ENCODE measurements at places on chromosomes 12 and 14.
A peak's percentile ranks its signal among the peaks of the same experiment; 100 is the strongest.

DNA sequence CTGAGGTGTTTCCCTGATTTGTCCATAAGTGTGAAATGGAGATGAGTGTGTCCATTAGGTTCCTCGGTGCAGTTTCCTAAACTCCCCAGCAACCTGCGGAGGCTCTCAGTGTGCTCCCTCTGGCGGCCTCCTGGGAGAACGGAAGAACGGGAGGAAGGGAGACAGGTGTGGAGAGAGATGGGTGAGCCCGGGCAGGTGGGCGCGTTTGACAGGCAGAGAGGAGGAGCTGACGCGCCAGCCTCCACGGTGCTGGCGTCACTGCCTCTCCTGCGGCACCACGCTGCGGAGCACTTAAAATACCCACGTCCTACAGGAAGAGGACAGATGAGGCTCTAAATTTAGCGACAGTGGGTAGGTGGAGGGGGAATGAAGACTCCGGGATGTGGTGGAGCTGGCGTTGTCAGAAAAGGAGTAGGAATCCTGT, 26.8 kb upstream of the PEX5 start:
- no peak for DNase-seq

- no peak for DNase-seq
Observed at GRCh38 chr12:12476857-12477531, 85.7 kb downstream of the DUSP16 start.

- DNase-seq: no peak
Observed at GRCh38 chr14:104965561-104966231, 12.5 kb downstream of the AHNAK2 start.

DNA sequence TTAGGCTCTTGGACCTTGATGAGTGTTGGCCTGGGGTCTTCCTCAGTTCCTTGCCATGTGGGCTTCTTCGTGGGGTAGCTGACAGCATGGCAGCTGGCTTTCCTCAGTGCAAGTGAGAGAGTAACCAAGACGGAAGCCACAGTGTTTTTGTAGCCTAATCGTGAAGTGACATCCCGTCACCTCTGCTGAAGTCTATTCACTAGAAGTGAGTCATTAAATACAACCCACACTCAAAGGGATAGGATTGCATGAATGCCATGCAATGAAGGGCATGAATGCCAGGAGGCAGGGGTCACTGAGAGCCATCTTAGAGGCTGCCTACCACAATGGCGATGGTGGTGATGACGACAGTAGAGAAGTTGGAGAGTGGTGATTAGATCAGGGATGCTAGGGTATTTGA, 13.5 kb upstream of the ASIC1 start:
- DNase-seq: no peak

- no peak for DNase-seq
Observed at GRCh38 chr12:109247831-109248654, 61.0 kb downstream of the FOXN4 start.

- no peak for DNase-seq
Observed at GRCh38 chr12:131509701-131510100, 201.2 kb upstream of the SFSWAP start.

GRCh38 chr12:58503731-58504130, 416.6 kb downstream of the LRIG3 start:
- no peak for DNase-seq

- no peak for DNase-seq
Observed at GRCh38 chr12:123232472-123232806, 502 bp downstream of the MPHOSPH9 start.

DNA sequence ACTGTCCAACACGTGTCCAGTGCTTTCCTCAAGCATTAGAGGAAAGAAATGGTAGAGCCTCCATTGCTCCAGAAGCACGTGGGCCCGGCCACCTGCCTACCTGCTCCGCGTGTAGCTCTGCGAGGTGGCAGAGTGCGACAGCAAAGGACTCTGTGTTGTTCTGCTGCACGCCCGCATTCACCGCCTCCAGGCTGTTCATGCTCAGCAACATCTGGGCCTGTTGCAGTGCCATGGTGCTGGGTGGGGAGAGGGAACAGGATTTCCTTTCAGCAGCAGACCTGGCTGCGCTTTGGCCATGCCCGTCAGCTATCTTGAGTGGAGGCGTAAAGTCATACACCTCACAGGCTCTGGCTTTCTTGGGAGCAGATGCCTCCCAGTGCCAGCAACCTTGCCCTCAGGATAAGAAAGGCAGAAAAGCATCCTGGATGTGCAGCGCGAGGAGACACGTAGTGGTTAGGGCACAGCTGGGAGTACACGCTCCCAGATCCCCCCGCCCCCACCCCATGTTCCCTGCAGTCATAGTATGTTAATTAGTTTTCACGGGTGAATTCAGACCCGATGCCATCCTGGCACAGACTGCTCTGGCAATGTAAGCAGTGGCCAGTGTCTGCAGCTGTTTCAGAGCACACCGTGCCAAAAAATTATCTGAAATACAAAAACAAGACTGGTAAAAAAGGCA, 25.1 kb downstream of the ANAPC5 start:
- no peak for DNase-seq

DNA sequence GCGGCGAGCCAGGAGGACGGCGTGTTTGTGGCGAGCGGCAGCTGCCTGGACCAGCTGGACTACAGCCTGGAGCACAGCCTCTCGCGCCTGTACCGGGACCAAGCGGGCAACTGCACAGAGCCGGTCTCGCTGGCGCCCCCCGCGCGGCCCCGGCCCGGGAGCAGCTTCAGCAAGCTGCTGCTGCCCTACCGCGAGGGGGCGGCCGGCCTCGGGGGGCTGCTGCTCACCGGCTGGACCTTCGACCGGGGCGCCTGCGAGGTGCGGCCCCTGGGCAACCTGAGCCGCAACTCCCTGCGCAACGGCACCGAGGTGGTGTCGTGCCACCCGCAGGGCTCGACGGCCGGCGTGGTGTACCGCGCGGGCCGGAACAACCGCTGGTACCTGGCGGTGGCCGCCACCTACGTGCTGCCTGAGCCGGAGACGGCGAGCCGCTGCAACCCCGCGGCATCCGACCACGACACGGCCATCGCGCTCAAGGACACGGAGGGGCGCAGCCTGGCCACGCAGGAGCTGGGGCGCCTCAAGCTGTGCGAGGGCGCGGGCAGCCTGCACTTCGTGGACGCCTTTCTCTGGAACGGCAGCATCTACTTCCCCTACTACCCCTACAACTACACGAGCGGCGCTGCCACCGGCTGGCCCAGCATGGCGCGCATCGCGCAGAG, 873 bp downstream of the PLXNC1 start:
- no peak for DNase-seq

GRCh38 chr12:97461553-97461952, 1.1 kb upstream of the RMST start:
- no peak for DNase-seq

DNA sequence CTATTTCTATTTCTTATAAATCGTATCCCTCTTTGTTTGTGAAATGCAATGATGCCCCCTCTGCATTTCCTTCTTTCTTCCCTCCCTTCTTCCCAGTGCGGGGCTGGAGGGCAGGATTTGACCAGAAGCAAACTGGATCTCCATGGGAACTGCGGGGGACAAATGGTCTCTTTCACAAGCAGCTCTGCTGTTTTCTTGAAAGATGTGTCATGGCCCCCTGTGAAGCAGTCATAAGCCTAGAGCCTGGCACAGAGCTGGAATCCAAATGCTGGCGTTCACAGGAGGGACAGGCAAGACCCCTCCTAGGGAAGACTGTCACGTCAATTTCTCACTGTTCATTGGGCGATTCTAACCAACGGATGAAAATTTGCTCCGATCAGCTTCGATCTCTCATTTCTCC, 203.5 kb upstream of the NOS1 start:
- no peak for DNase-seq

GRCh38 chr14:32307881-32308582, 21.1 kb upstream of the AKAP6 start:
- DNase-seq: peak; percentile 44

DNA sequence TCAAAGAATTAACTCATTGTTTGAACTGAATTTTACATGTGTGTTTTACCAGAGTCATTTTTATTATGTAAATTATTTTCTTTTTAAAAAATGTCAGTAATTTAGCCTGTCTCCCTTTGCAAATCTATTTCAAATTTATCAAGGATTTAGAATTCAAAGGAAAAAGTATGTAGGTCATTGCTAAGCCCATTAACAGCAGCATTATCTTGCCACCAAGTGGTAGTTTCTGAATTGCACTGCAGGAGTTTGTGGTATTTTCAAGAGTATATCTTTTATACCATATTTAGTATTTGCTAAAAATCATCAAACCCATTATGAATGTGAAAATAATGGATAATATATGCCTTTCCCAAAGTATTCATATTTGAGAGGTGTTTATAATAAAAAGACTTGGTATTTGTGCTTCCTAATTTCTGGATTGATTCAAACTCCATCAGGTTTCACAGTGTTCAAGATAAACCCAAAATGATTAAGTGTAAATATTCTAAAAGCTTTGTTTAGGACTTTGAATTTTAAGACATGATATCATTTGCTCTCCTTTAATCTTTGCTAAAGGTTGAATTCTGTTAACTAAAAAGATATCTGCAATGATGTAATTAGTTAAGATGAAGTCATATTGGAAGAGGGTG, 711.4 kb downstream of the FSCB start:
- no peak for DNase-seq

GRCh38 chr14:61615743-61616523, 79.4 kb upstream of the HIF1A start:
- no peak for DNase-seq

DNA sequence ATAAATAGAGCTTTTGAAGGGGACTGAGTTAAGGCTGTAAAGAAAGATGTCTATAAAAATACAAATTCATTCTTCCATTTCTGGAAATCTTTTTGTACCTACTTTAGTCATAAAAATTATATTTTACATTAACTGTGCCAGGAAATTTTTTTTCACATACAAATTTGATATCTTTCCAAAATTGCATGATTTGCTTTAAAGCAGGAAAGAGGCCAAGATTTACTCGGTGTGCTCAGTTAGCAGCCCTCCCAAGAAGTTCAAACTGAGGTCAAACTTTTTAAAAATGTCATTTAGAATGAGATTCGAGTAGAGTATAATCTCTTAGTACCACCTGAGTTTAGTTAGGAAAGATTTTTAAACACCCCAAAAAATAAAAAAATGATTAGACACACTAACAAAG, 173.2 kb upstream of the GRIP1 start:
- DNase-seq: no peak

- no peak for DNase-seq
Observed at GRCh38 chr14:104979758-104980610, 1.8 kb upstream of the AHNAK2 start.

DNA sequence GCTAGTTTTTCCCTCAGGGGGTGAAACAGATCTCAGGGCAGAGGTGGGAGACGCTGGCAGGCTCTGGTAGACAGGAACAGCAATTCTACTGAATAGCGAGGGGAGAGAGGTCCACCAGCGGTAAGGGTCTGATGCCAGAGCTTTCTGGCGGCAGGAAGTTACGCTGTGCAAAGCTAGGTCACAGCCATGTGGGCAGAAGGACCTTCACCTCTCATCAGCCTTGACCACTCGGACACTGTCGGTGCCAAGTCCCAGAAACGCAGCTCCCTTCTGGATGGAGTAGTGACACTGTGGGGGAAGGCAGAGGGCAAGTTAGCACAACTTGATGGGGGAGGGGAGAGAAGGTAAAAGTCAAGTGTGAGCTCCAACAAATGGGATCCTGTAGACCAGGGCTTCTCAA, 10.3 kb upstream of the ZNF740 start:
- peak; percentile 30 for DNase-seq

- no peak for DNase-seq
Observed at GRCh38 chr12:99388671-99389195, 258.8 kb upstream of the GARIN6 start.

GRCh38 chr12:89663577-89664357, 44.9 kb downstream of the ATP2B1 start:
- no peak for DNase-seq

DNA sequence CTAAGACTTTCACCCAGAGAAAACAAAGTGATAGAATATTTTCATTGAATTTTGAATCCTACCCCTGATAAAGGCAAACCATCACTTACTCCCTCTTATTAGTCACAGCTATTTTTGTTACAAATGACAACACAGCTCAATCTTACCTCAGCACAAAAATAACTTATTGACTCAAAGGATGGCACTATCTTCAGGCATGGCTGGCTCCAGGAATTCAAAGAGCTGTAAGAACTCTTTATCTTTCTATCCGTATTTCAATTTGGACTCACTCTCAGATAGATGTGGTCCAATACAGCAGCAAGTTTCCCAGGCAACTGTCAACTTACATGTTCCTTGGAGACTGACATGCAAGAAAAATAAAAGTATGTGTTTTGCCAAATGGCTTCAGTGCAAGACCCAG, 709.4 kb upstream of the MDGA2 start:
- no peak for DNase-seq

DNA sequence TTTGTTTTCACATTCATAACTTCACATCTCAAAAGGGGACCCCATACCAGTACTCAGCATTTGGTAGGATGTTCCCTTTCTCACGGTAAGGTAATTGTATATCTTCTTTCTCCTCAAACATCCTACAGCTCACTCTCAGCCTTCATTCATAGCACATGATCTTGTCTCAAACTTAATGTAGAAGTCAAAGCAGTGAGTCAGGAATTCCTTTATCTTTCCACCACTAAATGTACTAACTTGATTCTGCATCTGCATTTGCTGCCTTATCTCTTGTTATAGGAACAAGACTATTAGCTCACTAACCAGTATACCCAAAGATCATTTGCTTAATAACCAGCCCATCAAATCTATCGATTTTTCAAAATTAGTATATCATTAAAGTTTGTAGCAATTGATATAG, 22.9 kb downstream of the CPSF2 start:
- DNase-seq: no peak

DNA sequence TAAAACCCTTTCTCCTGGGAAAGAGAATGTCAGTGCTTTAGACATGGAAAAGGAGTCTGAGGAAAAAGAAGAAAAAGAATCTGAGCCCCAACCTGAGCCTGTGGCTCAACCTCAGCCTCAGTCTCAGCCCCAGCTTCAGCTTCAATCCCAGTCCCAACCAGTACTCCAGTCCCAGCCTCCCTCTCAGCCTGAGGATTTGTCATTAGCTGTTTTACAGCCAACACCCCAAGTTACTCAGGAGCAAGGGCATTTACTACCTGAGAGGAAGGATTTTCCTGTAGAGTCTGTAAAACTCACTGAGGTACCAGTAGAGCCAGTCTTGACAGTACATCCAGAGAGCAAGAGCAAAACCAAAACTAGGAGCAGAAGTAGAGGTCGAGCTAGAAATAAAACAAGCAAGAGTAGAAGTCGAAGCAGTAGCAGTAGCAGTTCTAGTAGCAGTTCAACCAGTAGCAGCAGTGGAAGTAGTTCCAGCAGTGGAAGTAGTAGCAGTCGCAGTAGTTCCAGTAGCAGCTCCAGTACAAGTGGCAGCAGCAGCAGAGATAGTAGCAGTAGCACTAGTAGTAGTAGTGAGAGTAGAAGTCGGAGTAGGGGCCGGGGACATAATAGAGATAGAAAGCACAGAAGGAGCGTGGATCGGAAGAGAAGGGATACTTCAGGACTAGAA, 6.1 kb downstream of the PNN start:
- DNase-seq: no peak
